ENCODE measurements at places on chromosomes 6 and 20. TPM values are rescaled to one million over a fixed set of nuclear protein-coding genes. Genes with fewer than 3 reads are reported as not detected.

GRCh38 chr6:12026120-12026519 is 14.0 kb downstream of the HIVEP1 start:
- peak overlapping the region; percentile 1 for H3K4me3 ChIP-seq
- H3K27ac ChIP-seq, result peak overlapping the region; percentile 75
- H3K4me1 ChIP-seq, result peaks cover 58% of the 10 kb centered on the region
- DNase-seq, result no peak

Gene HLA-DQB2
- total RNA-seq, result 0.60 TPM

GRCh38 chr6:43876602-43877001 is 106.6 kb downstream of the VEGFA start:
- no peaks in the 10 kb centered on the region for H3K27me3 ChIP-seq
- no peaks in the 10 kb centered on the region for H3K4me1 ChIP-seq
- no peak overlapping the region for H3K27ac ChIP-seq
- H3K4me3 ChIP-seq, result no peak overlapping the region
- H3K36me3 ChIP-seq, result no peaks in the 10 kb centered on the region
- DNase-seq, result no peak

DNA sequence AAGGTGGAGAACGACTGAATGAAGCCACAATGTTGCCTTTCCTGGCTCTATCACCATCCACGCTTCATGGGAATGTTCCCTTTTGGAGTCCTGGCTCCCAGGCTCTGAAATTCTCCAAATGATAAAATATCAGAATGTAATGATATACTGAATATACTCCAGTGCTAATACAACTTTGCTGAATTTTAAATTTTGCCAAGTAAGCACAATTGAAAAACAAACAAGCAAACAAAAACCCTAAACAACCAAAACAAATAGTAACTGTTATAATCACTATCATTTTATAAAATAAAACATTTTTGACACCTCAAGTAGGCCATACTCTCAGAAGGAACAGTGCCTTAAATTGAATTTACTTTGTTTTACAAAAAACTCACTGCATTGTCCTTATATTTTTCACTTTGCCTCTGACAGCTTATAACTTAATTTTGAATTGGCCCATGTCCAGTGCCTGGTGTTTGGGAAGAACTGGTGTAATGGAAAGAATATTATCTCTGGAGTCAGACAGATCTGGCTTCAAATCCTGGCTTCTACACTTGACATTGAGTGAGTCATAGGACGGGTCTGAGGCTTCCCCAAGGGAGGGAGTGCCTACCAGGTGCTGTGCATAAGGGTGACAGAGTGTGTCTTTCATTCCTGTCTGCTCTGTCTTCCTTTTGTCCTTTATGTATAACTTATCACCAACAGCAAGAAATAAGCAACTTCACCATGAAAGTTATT is 698.3 kb downstream of the EPM2A start:
- no peak overlapping the region for H3K4me3 ChIP-seq
- H3K4me1 ChIP-seq, result no peaks in the 10 kb centered on the region
- H3K27me3 ChIP-seq, result peaks cover 15% of the 10 kb centered on the region
- H3K36me3 ChIP-seq, result no peaks in the 10 kb centered on the region
- no peak for DNase-seq

Gene CEP250
- 56.0 TPM for total RNA-seq

GRCh38 chr6:96194675-96195074 is 178.9 kb downstream of the FUT9 start:
- no peaks in the 10 kb centered on the region for H3K36me3 ChIP-seq
- DNase-seq, result no peak
- no peak overlapping the region for H3K27ac ChIP-seq
- no peaks in the 10 kb centered on the region for H3K27me3 ChIP-seq

GRCh38 chr20:221258-221830 is 5.7 kb upstream of the DEFB129 start:
- no peak overlapping the region for H3K27ac ChIP-seq
- DNase-seq, result no peak
- no peaks in the 10 kb centered on the region for H3K36me3 ChIP-seq
- peaks cover 12% of the 10 kb centered on the region for H3K27me3 ChIP-seq
- no peak overlapping the region for H3K4me3 ChIP-seq

GRCh38 chr20:35891375-35891774 is 62.9 kb downstream of the SCAND1 start:
- H3K27me3 ChIP-seq, result no peaks in the 10 kb centered on the region
- H3K27ac ChIP-seq, result no peak overlapping the region
- peaks cover 14% of the 10 kb centered on the region for H3K36me3 ChIP-seq

DNA sequence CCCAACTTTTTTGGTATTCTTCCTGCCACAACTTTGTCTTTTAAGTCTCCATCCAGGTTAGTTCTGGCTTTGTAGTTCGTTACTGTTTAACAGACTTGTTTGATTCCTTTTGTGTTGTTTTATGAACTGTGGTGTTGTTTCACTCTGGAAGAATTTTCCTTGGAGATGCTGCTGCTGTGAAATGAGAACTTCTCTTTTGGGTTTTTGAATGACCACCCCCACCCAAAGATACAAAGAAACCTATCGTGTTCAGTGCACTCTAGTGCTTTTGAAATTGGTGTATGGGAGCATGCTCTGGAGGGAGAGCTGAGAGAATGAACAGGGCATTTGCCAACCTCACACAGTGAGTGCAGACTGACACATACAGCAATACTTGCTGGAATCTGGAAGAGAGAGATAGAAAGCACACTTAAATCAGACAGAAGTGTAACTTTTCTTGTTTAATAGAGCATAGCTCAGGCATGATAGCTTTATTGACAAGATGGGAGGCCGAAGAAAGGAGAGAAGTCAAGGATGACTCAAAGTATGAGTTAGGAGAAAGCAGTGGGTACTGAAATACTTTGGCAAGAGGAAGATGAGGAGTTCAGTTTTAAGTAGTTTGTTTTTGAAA is 293.1 kb downstream of the SOX4 start:
- no peak overlapping the region for H3K4me3 ChIP-seq
- DNase-seq, result no peak
- H3K27ac ChIP-seq, result no peak overlapping the region
- H3K36me3 ChIP-seq, result no peaks in the 10 kb centered on the region
- H3K27me3 ChIP-seq, result no peaks in the 10 kb centered on the region
- peaks cover 8% of the 10 kb centered on the region for H3K4me1 ChIP-seq

Gene LIN28B
- total RNA-seq, result not detected

DNA sequence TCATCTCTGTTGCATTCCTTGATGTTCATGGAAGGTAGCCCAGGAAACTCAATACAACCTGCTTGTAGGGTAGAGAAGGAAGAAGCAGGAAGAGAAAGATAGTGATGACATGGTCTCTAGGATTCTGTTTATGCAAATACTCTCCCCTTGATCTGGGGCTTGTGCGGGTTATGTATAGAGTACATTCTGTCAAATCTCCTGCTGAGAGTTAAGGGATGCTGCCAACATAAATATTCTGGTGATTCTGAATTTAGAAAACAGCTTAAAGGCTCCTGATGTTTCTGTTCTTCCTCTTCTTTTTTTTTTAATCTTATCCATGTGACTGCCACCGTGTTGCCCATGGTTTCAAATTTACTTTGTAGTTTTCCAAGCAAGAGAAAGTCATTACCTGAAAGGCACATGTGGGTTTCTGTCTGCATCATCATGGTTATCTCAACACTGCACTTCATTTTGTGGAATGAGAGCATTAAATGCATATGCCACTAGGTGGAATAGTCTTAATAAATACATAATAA is 150.6 kb downstream of the RPS12 start:
- no peak overlapping the region for H3K4me3 ChIP-seq
- no peak for DNase-seq
- no peaks in the 10 kb centered on the region for H3K36me3 ChIP-seq
